Neural crest cell (in vitro differentiated cells): ENCODE measurements at places on chromosomes 11 and 22. TPM values are rescaled to one million over a fixed set of nuclear protein-coding genes. Genes with fewer than 3 reads are reported as not detected.
A peak's percentile ranks its signal among the peaks of the same experiment; 100 is the strongest.

GRCh38 chr11:36605221-36606216 lies 7.5 kb upstream of the RAG2 start:
- no peak for DNase-seq

- no peak for DNase-seq
Observed at GRCh38 chr11:65806979-65807378, 20.1 kb downstream of the OVOL1 start.

DNA sequence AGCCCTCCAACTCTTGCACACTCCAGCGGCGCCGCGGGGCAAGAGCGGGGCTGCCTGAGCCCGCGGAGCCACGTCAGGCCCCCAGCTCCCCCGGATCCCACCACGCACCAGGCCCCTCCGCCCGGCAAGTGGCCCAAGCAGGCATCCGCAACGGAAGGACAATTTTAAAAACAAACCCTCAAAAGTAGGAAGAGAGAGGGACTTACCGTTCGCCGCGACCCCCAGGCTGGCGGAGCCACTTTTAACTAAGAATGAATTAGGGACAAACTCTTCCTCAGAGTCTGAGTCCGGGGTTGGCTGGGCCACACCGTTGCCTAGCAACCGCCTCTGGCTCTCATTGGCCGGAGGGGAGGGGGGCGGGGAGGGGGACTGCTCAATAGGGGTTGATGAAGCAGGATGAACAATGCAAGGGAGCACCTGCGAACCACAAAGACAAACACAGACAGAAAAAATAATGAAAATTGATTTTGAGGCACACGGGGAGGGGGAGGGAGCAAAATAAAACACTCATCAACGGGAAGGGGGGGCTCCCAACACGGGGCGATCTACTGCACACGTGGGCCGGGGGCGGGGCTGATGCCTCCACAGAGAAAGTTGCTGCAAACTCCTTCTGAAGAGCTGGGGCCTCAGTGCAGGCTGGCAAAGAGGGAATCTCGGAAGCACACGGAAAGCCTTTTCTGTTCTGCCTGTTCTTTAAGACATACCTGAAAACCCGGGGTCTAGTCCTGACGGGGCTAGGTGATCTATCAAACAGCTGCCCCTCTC lies 387.5 kb upstream of the NARS2 start:
- DNase-seq: peak; percentile 61

- no peak for DNase-seq
Observed at GRCh38 chr11:6587360-6587953, 16.0 kb downstream of the RRP8 start.

- no peak for DNase-seq
Observed at GRCh38 chr22:47380692-47381091, 618.2 kb downstream of the TBC1D22A start.

DNA sequence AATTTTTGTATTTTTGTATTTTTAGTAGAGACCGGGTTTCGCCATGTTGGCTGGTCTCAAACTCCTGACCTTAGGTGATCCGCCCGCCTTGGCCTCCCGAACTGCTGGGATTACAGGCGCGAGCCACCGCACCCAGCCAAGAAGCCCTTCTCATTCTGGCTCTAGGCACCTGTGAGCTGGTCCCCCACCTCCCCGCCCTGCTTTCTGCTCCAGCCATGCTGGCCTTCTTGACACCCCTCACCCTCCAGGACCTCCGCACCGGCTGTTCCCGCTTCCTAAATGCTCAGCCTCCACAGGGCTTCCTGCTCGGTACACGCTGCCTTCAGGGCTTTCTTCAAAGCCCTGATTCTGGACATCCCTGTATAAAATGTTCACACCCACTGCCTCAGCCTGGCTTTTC lies 5.5 kb upstream of the FXYD2 start:
- DNase-seq: no peak

DNA sequence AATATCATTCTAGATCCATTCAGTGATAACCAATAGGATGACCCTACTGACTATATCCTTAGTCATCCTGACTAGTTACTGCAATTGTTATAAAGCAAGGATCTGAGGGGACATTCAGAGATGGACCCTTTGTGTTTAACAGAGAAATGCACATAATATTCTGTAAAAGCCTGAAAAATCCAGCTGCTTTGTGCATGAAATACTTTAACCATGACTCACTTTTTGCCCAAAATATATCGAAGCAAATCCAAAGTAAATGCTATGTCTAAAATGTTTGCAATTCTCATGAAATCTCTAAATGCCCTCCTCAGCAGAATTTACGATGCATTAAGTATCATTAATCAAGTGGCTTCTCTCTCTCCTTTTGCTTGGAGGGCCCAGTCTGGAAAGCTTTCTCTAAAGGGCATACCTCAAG lies 178.8 kb upstream of the MTMR2 start:
- DNase-seq: no peak

GRCh38 chr11:8717876-8718753 lies 35.5 kb downstream of the RPL27A start:
- no peak for DNase-seq

DNA sequence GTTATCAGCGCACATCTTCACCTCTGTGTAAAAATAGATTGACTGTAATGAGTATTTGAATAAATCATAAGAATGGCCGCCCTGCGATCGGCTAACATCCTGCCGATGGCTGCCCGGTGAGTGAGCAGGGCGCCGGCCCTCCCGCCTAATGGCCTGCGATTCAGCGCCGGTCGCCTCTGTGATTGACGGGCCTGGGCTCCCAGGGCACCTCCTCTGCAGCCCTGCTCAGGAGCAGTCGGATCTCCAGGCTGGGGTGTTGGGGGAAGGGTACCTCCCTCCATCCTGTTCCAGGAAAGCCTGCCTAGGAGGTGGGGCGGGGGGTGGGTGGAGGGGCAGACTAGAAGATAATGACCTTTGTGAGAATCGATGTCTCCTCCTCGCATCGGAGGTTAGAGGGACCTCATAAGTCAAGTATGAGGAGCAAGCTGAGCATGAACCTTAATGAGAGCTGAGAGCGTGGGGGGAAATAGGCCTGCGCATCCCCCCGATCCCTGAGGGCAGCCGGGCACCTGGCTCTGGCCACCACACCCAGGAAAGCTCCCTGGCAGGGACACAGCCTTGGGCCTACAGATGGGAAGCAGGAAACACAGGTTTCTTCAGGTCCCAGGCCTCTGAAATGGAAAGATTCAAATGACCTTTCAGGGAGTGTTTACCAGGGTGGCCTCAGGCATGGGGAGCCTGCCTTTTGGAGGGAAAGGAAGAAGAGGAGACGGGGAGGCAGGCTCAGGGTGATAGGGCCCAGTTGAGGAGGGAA lies 71.7 kb downstream of the PKNOX2 start:
- no peak for DNase-seq

- no peak for DNase-seq
Observed at GRCh38 chr11:125315079-125315740, 150.7 kb downstream of the PKNOX2 start.

- no peak for DNase-seq
Observed at GRCh38 chr11:75949023-75949672, 134.1 kb downstream of the UVRAG start.

GRCh38 chr11:69637941-69638871 lies 2.8 kb upstream of the CCND1 start:
- peak; percentile 67 for DNase-seq

DNA sequence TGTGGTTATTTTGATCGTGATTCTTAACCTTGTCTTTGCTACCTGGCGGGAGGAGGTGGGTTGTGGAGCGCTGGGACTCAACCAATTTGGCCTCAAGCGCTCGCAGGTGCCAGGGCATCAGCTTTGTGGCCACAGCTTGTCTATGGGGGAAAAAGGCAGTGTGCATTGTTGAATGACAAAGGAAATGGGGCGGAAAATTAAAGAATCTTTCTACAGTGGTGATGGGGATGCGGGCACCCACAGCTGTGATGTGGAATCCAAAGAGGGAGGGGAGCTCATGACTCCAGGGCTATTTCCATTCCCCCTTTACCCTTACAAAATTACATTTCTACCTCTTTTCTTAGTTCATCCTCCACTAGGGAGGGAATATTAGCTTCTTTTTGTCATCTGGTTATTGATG lies 1.1 kb downstream of the SLC6A5 start:
- DNase-seq: no peak

DNA sequence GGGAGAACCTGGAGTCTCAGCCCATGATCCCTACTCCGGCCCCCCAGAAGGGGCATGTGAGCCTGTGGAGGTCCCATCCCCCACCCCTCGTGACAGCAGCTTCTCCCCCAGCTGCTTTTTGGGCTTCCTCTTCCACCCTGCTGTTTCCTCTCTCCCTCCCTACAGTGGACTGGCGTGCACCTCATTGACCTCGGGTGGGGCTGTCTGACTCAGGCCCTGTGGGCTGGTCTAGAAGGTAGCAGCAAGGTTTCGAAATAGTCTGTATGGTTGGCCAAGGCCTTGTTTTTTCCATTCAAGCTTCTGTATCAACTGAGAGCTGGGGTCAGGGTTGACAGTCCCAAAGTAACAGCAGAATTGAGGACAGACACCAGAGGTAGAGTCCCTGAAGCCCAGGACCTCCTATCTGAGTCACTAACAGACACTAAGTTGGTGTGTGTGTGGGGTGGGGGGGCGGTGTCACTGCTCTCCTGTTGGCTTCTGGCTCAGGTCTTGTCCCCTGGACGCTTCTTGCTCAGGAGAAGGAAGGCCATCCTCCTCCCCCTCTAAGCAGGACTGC lies 7.7 kb downstream of the SLC37A2 start:
- no peak for DNase-seq

- no peak for DNase-seq
Observed at GRCh38 chr11:68382358-68382998, 70.1 kb downstream of the LRP5 start.

- DNase-seq: no peak
Observed at GRCh38 chr11:45794169-45794568, 10.8 kb upstream of the SLC35C1 start.

- DNase-seq: no peak
Observed at GRCh38 chr22:47564651-47565434, 802.4 kb downstream of the TBC1D22A start.

DNA sequence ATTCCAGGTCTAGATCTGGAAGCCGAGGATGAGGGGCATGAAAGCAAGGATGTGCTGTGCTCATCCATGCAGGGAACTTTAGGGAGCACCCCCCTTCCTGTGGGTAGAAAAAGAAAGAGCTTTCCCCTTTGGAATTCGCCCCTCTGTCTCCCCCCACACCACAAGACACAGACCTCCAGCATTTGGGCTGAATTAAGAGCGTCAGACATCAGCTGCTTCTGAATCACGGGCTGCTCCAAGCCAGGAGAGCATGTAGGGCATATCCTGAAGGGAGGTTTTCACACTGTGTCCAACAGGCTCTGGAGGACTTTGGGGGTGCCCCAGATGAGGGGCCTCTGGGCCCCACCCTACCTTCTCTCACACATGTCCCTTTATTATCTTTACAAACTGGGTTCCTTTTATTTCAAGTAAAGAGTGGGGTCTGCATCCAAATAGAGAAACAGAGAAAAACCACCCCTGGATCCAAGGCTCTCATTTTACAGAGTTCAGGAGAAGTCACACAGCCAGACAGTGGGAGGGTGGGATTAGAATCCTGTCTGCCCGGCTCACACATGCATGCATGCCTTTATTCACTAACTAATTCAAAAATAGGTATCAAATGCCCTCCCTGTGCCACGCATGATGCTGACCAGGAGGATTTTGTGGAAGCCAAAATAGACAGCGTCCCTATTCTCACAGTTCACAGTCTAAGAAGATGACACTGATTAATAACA lies 52.8 kb downstream of the LRRC32 start:
- DNase-seq: no peak

- no peak for DNase-seq
Observed at GRCh38 chr11:73551677-73552076, 46.2 kb downstream of the FAM168A start.

GRCh38 chr11:105705786-105706530 lies 96.1 kb downstream of the GRIA4 start:
- peak; percentile 2 for DNase-seq

GRCh38 chr22:33405194-33405593 lies 347.0 kb upstream of the SYN3 start:
- DNase-seq: no peak

DNA sequence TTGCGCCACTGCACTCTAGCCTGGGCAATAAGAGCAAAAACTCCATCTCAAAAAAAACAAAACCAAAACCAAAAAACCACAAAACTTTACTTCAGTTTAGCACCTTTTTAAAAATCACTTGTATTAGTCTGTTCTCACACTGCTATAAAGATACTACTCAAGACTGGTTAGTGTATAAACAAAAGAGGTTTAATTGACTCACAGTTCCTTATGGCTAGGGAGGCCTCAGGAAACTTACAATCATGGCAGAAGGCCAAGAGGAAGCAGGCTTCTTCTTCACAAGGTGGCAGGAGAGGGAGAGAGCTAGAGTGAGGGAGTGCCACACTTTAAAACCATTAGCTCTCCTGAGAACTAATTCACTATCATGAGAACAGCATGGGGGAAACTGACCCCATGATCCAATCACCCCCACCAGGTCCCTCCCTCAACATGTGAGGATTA lies 261.3 kb downstream of the TMEM135 start:
- DNase-seq: no peak

GRCh38 chr22:35434061-35434710 lies 34.2 kb downstream of the MCM5 start:
- DNase-seq: no peak

DNA sequence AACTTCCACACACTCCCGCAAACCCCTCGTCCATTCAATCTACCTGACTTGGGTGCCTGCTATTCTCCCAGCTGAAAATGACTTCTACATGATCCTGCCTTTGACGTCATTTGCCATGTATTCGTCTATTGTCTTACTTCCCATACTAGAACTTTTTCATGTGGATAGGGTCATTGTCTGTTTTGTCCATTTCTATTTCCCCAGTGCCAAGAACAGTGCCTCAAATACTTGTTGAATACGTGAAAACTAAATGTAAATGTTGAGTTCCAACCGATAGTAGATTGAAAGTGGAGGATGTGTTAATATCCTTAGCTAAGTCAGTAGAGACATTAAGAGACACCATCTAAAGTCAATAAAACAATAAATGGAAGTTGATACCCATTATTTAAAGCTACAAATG lies 935 bp downstream of the TRIM68 start:
- no peak for DNase-seq

- DNase-seq: no peak
Observed at GRCh38 chr11:35011389-35011788, 95.0 kb downstream of the PDHX start.

Gene OR52K1
- not detected in 2 replicates for total RNA-seq

Gene CDC42EP1
- 22.6 and 26.1 TPM in 2 replicates for total RNA-seq

Gene PHOX2A
- total RNA-seq: 5.1 and 5.6 TPM in 2 replicates

Gene GRIA4
- total RNA-seq: 2.3 and 2.9 TPM in 2 replicates

Gene KCNQ1OT1
- 2.3 TPM in 2 replicates for total RNA-seq

Gene ROBO4
- total RNA-seq: 0.05 and 0.07 TPM in 2 replicates

Gene ROM1
- 0.23 and 0.75 TPM in 2 replicates for total RNA-seq

Gene SCUBE2
- 7.5 and 11.0 TPM in 2 replicates for total RNA-seq

Gene ABCG4
- total RNA-seq: 3.1 and 3.3 TPM in 2 replicates

Gene AGBL2
- 2.1 and 2.4 TPM in 2 replicates for total RNA-seq
